ENCODE measurements at places on chromosomes 4 and X.

GRCh38 chr4:47624031-47624441 is 139.0 kb downstream of the ATP10D start:
- DNase-seq = no peak

- no peak for DNase-seq
These were observed 288.7 kb upstream of the CTSO start for GRCh38 chr4:156242390-156242789.

DNA sequence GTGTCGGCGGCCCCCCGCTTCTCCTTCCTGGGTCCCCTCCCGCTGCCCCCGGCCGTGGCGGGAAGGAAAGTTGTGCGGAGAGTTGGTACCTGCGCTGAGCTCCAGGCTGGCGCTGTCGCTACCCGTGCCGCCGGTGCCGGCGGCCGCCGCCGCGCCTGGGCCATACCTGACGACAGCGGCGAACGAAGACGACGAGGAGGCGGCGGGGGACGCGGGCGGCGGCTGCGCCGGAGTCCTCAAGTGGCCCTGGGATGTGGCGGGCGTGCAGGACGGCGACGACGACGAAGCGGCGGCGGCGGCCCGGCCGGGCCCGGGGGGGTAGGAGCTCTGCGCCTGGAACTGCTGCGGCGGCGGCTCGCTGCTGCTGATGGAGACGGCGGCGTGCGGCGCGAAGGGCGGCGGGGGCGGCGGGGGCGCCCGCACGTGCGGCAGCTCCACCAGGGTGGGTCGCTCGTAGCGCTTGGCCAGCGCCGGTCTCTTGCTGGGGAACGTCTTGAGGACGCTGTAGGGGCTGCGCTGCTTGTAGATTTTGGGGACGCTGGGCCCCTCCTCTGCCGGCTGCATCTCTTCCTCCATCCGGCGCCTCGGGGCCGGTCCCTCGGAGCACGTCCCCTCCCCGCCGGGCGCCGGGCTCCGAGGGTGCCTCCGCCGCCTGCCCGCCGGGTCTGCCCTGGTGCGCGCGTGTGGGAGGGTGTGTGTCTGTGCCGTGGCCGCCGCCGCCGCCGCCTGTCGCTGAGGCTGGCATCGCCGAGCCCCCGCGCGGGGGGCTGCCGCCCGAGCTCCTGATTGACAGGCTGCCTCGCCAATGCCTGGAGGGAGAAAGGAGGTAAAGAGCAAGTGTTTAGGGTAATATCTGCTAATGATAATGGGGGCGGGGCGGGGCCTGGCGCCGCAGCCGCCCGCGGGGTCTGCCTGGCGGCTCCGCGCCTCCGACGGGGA is 618 bp downstream of the BEND4 start:
- DNase-seq = peak; percentile 59

DNA sequence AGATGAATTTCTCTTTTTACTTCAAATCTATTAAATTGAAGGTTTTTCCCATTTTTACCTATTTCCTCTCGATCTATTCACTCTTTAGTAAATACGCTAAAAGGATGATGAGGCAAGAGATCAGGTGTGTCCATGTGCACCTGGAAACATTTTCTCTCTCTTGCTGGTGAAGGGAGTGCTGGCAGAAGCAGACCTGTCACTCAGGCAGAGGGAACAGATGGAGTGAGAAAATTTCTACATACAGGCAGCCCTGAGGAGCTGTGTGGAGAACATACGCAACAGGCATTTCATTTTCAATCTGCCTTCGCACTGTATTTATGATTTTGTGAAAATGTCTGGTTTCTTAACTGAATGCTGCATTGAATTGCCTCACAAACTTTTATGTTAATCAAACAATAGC is 249.5 kb downstream of the GPM6A start:
- DNase-seq = no peak

GRCh38 chr4:78032446-78032845 is 24.7 kb upstream of the FRAS1 start:
- no peak for DNase-seq

DNA sequence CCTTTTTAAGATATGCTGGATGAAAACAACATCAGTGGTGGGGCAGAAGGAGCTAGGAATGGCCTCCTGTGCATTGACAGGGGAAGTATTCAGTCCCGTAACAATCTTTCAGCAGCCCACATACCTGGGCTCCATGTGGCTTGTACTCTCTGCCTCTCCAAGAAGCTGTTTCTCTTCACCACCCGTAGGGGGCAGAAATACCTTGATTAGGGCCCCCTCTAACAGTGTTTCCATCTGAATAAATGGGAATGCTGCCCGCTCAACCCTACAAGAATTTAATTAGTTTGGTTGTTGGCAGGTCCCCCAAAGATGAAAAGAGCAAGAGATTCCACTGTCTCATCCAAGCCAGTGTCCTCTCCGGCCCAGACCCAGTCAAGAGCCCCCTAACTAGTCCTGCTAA is 155.2 kb downstream of the SMIM20 start:
- DNase-seq = no peak

- no peak for DNase-seq
These were observed 138.0 kb downstream of the RPA4 start for GRCh38 chrX:97021680-97022079.

GRCh38 chr4:53693408-53693807 is 102.1 kb upstream of the LNX1 start:
- no peak for DNase-seq

GRCh38 chrX:97070346-97070745 is 186.6 kb downstream of the RPA4 start:
- DNase-seq = no peak

DNA sequence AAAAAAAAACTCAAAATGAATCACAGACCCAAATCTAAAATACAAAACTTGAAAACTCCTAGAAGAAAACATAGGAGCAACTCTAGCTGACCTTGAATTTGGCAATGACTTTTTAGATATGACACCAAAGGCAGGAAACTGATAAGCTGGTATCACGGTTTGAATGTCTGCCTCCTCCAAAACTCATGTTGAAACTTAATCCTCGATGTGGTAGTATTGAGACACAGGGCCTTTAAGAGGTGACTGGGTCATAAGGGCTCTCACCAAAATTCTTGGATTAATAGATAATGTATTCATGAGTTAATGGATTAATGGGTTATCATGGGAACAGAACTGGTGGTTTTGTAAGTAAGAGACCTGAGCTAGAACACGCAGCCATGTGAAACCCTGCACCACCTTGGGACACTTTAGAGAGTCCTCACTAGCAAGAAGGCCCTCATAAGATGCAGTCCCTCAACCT is 40.5 kb downstream of the FRYL start:
- DNase-seq = no peak

DNA sequence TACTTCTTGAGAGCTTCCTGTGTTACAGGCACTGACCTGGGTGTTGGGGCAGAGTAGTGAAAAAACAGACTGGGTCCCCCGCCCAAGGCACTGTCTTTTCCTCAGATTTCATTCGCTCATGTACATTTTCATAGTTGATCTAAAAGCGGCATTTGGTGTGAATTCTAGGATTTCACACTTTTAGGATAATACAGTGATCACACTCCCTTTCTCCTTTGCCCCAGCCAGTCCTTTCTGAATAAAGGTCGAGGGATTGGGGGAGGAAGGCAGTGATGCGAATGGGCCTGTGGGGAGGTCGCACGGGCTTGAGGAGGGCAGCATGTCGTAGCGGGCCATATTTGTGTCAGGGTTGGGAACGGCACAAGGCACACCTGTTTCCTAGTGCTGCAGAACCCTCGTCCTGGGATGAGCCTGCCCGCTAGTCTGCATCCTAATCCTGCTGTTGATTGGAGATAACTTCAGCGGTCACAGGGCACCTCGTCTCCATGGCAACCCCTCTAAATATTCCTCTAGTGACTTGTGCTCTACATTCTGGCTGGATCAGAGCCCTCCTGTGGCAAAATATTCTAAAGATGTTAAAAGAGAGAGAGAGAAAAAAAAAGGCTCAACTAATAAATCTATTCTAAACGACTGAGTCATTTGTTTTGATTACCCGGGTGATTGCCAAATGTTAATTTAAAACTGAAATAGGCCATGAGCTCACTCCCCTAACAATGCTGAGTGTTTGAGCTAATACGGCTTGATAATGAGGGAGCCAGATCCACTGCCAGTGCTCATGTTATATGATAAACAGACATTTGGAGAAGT is 21.8 kb downstream of the FHL1 start:
- no peak for DNase-seq

DNA sequence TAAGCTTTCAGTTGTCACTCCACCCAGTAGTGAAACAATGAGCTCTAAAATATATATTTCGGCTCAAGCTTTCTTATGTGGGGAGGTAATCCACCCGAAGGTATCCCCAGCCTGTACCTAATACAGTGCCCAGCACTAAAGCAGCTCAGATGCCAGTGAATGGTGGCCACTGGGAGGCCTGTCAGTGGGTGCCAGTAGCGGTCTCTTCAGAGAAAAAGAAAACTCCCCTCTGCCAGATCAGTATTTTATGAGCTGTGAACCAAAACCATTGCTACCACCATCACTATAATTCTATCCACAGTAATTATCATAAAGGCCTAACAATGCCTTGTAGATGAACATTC is 835 bp upstream of the NFKB1 start:
- DNase-seq = no peak

GRCh38 chr4:83282049-83282535 is 2.5 kb downstream of the COQ2 start:
- no peak for DNase-seq

DNA sequence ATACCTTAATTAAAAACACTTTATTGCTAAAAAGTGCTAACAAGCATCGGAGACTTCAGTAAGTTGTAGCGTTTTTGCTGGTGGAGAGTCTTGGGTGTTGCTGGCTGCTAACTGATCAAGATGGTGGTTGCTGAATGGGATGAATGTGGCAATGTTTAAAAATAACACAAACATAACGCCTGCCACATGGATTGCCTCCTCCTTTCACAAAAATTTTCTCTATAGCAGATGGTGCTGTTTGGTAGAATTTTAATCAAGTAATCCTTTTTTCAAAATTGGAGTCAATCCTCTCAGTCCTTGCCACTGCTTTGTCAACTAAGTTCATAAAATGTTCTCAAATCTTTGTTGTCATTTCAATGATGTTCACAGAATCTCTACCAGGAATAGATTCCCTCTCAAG is 466.8 kb upstream of the TECRL start:
- no peak for DNase-seq

DNA sequence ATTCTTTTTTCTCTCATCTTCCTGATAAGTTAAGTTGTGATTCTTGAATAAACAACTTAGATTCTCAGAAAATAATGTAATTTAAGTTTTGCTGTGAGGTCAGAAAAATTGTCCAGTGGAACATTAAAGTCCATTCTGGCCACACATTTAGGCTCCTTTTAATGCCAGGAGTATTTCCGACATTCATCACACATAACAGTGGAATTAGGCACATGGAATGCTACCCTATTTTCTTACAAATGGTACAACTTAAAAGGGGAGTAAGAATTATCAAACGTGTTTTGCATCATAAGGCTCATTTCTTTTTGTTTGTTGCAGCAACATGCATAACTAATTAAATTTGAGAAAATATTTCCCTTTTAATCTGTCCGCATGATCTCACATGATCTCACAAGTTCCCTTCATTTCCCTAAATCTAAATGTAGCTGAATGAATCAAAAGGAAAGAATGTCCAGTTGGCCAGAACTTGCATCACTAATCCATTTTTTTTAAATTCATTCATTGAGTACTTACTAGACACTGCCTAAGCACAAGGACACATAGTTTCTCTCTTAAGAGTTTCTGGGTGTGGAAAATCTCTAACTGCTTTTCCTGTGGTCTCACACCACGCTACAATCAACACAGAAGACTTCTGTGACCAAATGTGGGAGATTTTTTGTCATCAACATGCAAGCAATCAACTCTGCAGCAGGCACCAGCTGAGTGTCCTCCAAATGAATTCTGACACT is 22.0 kb downstream of the SPARCL1 start:
- DNase-seq = no peak

DNA sequence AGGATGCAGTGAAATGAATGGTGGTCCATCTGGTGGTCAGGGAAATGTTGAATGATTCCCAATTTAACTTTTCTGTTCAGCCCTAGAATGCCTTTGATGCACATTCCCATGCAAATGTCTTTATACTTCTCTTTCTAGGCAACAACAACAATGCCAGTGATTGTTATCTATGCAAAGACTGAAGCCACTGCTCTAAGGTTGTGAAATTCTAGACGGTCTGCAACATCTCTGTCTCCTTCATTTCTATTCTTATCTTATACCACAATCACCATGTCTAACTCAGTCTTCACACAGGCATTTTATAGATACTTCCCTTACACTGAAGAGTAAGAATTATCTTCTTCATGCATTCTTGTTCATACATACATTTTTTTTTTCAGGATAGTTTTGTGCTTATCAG is 84.5 kb downstream of the HPGD start:
- no peak for DNase-seq

- no peak for DNase-seq
These were observed 434.0 kb downstream of the FAM133A start for GRCh38 chrX:94107981-94108380.

GRCh38 chr4:38314663-38315062 is 349.3 kb upstream of the KLF3 start:
- no peak for DNase-seq

DNA sequence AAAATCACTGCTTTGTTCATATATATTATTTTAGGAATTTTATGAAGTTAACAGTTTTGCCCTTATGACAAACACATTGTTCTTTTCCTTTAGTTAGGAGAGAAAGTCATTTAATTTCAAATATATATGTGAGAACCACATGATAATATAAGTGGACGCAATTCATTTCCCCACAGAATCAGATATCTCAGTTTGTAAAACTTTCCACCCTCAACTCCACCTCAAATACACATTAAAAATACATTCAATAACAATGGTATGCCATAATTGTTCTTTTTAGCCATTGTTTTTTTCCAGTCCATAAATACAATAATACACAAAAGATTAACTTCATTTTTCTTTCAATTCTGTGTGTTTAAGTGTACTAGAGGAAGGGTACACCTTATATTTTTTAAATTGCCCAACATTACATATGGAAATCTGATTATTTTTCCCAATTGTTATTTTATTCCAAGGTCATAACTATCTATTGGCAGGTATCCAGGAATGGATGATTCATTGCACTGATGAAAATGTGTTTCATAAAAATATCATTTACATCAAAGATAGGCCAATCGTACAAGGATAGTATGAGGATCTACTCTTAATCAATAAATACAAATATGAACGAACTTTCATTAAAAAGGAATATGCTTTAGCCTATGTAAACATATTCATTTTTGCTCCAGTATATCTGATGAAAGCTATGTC is 125.0 kb downstream of the PPP3CA start:
- no peak for DNase-seq
